ENCODE measurements at places on chromosomes 16 and 17. TPM values are rescaled to one million over a fixed set of nuclear protein-coding genes. Genes with fewer than 3 reads are reported as not detected.

Gene TP53TG3D
- 1.1 TPM for total RNA-seq

DNA sequence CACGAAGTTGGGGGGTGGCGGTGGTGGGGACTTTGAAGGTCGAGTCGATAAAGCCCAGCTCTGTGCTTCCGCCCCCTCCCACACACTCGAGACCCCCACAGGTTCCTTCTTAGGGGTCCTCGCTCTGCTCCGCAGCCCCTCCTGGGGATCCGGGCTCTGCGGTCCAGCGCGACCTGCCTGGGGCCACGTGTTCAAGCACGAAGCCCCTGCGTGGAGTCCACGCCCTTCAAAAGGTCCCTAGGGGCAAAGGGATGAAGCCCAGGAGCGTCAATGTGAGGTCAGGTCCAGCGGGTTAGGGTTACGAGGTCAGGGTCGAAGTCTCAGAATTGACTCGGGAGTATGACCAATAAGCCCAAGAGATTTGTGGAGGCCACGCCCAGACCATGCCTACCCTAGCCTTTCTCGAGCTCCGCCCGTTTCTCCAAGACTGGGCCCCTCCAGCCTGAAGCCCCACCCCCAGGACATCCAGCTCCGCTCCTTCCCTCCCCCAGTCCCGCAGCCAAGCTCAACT lies 786 bp upstream of the CACNA1G start:
- no peak for DNase-seq

GRCh38 chr17:35605678-35606077 lies 18.6 kb downstream of the AP2B1 start:
- DNase-seq, result no peak

- DNase-seq, result peak; percentile 65
Observed at GRCh38 chr16:66899945-66900710, 18.6 kb downstream of the CDH16 start.

Gene SLC13A2
- total RNA-seq, result not detected

DNA sequence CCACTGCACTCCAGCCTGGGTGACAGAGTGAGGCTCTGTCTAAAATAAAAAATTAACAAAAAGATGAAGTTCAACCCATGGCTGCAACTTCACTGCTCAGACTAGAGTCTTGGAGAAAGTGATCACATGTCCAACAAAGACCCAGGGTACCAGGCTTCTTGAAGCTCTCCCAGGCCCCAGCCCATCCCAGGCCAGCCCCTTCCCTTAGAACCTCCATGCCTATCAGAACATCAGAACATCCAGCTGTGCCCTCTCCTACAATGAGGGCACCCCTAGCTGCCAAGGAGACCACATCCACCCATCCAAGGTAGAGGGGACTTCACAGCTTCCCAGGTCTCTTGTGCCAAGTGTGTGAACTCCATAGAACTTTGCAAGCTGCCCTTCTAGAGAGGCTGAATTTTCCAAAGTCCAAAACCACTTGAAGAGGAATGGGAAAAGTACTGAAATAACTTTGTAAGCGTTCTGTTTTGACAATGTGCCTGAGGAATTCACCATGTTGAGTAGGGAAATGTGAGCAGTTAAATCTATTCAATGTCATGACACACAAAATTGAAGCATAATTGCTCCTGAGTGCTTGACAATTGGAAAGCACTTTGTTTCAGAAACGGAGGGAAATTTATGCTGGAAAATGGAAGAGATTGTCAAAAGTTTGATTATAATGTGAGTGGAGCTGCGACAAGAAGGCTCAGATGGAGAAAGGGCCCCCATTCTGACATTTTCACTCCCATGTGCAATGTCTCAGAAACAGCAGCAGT lies 230.4 kb downstream of the ZNF423 start:
- no peak for DNase-seq

Gene GPRC5C
- not detected for total RNA-seq

GRCh38 chr17:19304751-19305150 lies 57.8 kb downstream of the B9D1 start:
- no peak for DNase-seq

DNA sequence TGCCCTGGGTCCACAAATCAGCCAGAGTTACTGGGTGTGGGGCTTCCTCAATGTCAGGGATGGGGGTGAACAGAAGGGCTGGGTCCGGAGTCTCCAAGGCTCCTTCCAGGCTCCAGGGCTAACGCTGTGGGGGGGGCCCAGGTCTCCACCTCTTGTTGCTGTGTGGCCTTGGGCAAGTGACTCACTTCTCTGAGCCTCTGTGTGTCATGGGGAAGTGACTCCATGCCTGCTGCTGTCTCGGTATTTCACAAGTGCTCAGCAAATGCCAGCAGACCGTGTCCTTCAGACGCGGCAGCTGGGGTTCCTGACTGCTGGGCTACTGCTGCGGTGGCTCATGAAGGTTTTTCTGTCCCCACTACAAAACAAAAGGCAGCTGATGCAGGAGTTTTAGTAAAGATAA lies 26.6 kb downstream of the JPH3 start:
- peak; percentile 40 for DNase-seq

DNA sequence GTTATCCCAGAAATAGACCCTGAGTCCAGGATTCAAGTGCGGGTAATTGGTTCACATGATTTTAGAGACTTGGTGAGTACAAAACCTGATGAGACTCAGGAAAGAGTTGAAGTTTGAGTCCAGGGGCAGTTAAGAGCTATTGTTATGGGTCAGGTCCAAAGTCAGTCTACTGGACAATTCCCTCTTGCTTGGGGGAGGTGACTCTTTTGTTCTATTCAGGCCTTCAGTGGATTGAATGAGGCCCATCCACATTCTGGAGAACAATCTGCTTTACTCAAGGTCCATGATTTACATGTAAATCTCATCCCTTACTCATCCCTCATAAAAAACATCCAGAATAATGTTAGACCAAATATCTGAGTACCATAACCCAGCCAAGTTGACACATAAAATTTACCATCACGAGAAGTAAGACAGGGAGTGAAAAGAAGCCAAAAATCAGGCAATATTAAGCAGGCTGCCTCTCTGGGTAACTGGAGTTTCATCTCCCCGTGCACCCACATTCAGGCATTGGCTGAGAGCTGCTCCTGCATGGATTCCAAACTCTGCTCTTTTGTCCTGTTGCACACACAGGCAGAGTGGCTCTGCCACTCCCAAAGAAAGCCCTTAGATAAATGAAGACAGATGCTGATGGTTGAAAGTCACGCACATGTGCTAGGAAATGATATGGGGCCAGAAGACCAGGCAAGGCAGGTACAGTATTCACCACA lies 156.0 kb upstream of the SALL1 start:
- DNase-seq, result no peak

DNA sequence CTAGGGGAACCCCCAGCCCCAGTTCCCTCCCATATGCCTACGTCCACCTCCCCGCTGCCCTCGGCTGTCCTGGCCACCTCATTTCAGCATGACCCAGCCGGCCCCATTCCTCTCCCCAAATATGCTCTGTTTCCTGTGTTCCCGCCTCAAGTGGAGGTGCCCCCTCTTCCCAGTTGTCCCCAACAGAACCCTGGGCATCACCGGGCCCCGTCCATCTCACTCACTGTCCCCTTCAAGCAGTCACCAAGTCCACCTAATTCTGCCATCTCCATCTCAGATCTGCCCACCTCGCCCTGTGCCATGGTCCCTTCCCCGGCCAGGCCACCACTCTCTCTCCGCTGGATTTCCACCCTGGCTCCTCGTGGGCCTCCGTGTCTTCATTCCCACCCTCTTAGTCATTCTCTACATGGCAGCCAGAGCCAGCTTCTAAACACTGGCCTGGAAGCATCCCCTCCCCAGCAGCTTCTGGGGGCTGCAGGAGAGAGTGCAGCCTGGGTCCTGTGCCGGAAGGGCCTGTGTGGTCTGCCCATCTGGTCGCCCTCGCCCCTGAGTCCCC lies 12.8 kb downstream of the CDK3 start:
- no peak for DNase-seq

Gene NLRC3
- 0.11 TPM for total RNA-seq

DNA sequence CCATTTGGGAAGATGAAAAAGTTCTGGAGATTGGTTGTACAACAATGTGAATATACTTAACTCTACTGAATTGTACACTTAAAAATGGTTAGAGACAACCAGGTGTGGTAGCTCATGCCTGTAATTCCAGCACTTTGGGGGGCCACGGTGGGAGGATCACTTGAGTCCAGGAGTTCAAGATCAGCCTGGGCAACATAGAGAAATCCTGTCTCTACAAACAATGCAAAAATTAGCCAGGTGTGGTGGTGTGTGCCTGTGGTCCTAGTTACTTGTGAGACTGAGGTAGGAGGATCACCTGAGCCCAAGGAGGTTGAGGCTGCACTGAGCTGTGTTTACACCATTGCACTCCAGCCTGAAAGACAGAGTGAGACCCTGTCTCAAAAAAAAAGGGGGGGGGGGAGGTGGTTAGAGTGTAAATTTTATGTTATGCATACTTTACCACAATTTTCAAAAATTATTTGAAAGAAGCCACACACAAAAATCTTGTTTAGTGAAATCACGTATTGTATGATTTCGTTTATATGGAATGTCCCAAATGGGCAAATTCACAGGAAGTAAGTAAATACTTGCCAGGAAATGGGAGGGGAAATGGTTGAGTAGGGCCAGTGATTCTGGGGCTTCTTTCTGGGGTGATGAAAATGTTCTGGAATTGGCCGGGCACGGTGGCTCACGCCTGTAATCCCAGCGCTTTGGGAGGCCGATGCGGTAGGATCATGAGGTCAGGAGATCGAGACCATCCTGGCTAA lies 37.1 kb upstream of the AMZ2 start:
- no peak for DNase-seq

DNA sequence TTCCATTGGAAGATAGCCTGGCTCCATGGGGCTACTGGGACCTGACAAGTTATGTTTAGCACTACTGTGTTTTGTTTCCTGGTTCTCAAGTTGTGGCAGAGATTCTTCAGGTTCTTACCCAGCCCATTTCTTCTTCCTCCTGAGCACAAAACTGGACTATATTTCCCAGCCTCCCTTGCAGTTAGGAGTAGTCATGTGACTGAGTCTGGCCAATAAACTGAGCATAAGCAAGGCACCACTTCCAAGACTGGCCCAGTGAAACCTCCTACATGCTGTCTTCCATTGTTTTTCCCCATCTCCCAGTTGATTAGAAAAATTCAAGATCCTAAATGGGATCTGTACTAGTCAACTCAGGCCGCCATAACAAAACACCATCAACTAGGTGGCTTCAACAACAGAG lies 28.2 kb upstream of the RBBP6 start:
- DNase-seq, result peak; percentile 31

Gene TBC1D3G
- total RNA-seq, result not detected

Gene TACO1
- total RNA-seq, result 32.6 TPM

DNA sequence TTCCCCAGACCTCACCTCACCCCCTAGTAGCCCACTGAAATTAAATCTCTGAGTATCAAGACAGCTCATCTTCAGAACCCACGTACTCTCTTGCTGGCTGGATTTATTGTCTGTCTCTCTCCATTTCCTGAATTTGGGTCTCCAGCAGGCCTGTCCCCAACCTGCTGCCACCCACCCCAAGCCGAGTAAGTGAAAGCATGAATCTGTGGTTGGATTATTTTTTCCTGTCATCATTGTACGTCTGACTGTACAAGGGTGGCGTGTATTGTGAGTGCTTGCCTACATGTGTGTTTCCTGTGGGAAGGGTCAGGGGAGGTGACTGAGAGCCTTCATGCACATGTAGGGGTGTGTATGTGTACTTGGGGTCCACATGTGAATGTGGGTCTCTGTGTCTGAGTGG lies 5.4 kb downstream of the TNP2 start:
- no peak for DNase-seq

GRCh38 chr16:82031116-82032084 lies 3.7 kb upstream of the HSD17B2 start:
- DNase-seq, result peak; percentile 82

Gene SNX20
- not detected for total RNA-seq

GRCh38 chr17:82350182-82351030 lies 8.6 kb upstream of the TEX19 start:
- DNase-seq, result peak; percentile 58

GRCh38 chr17:73226556-73227172 lies 33.8 kb downstream of the COG1 start:
- DNase-seq, result no peak

- DNase-seq, result peak; percentile 96
Observed at GRCh38 chr16:27326738-27327585, 13.2 kb downstream of the IL4R start.

DNA sequence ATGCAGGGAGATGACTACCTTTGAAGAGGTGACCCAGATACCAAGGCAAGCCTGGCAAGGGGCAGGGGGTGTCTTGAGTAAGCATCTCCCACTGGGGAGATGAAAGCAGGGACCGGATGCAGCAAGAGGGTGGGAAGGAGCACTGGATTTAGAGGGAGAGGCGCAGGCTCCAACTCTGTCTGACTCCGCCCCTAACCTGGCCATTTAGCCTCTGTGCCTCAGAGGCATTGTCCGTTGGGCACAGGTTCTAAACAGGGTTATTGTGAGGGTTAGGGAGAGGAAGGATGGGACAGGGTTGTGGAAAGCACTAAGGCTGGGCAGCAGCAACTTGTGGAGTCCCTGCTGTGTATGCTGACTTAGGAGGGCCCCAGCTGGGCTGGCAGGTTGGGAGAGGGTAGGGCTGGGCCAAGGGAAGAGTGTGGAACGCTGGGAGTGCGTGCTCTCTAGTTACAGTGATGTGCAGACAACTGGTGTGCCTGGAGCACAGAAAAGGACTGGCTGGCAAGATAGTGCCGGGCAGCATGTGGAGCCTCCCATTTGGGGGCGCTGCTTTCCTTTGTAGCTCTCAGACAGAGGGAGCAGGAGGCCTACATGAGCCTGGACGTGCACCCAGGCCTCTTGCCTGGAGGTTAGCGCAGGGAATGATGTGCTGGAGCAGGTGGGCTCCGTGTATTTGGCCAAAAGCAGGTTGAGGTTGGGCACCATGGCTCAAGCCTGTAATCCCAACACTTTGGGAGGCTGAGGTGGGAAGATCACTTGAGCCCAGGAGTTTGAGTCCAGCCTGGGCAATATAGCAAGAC lies 26.2 kb downstream of the TBX2 start:
- no peak for DNase-seq

- DNase-seq, result no peak
Observed at GRCh38 chr17:72414967-72415853, 294.4 kb downstream of the SOX9 start.

Gene RTN4RL1
- 4.3 TPM for total RNA-seq

Gene MYH8
- not detected for total RNA-seq

GRCh38 chr17:12680407-12680897 lies 14.8 kb downstream of the MYOCD start:
- no peak for DNase-seq

DNA sequence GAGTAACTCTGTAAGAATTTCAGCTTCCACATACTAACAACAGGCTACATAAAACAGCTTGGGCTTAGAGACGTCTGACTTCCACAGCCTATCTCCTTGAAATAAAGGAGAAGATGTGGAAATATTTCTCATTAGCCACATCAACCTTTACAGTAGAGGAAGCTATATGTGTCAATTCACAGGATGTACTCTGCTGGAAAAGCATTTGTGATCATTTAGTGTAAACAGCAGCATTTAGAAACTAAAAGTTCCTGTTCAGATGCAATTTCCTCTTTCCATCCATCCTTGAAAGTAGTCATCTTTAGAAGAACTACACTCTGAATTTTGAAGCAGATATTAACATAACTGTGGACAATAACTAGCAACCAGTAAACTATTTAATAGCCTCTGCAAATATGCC lies 46.2 kb downstream of the XPO6 start:
- no peak for DNase-seq

DNA sequence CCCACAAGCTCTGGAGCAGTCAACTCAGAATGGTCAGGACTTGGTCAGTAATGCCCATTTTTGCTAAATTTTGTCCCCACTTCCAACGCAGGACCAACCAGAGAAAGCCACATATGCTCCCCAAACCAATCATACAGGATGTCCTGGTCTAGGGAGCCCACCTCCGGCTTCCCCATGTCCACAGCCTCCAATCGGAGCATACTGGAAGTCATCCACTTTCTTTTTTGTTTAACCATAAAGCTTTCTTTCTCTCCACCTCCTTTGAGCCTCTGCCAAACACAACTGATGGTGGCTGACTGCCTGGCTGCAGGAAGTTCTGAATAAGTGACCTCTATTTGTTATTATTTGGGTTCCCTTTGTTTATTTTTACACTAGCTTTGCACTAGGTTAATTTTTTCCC lies 549.1 kb downstream of the WWOX start:
- DNase-seq, result peak; percentile 11
